ENCODE measurements at places on chromosomes 4 and X.

DNA sequence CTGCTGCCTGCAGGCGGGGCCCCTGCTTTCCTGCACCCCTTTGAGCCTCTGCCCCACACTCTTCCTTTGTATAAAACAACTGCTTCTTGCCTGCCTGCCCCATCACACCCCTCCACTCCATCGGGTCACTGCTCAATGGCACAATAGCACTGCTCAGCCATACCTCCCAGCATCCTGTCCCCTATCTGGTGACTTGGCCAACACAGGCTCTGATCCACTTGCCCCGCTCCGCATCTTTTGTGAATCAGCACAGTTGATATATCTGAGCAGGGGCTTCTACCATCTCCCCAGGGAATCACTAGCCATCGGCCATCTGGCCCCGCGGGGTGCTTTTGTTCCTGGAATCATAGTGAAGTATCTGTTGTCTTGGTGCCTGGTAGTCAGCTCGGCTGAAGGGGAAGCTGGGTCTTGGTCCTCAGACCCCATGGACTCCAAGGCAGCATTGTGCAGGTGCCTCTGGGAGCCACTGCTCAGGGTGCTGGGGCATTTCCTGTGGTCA, 45.3 kb downstream of the MAP7D3 start:
- H3K27me3 ChIP-seq = no peaks in the 10 kb centered on the region
- peaks cover 39% of the 10 kb centered on the region for H3K4me1 ChIP-seq
- peaks cover 22% of the 10 kb centered on the region for H3K36me3 ChIP-seq
- no peak for DNase-seq

- no peak for DNase-seq
- no peaks in the 10 kb centered on the region for H3K4me1 ChIP-seq
- no peak overlapping the region for H3K4me3 ChIP-seq
- no peaks in the 10 kb centered on the region for H3K36me3 ChIP-seq
Observed at GRCh38 chr4:8891646-8892555, 20.3 kb upstream of the HMX1 start.

- H3K27ac ChIP-seq = no peak overlapping the region
- H3K4me3 ChIP-seq = no peak overlapping the region
- H3K4me1 ChIP-seq = no peaks in the 10 kb centered on the region
- no peaks in the 10 kb centered on the region for H3K36me3 ChIP-seq
Observed at GRCh38 chr4:5996641-5997040, 21.6 kb downstream of the C4orf50 start.

GRCh38 chrX:14420841-14421240, 108.5 kb upstream of the GLRA2 start:
- H3K4me3 ChIP-seq = no peak overlapping the region
- no peaks in the 10 kb centered on the region for H3K27me3 ChIP-seq

DNA sequence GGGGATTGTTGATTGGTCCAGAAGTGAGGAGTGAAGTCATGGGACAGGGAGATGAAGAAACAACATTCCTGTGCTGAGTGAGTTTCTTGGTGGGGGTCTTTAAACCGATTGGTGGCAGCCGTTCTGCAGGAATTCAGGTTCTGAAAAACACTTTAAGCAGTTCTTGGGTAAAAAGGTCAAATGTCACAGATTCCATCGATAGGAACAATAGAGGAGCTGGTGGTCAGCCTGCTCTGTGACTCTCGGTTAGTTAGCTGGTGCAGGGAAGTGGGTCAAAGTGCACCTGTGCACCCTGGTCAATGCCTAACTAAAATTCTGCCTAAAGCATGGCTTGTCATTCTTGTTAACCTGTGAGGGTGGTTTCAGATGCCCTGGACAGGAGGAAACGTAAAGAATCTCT, 34.6 kb upstream of the MGST2 start:
- H3K27me3 ChIP-seq = no peaks in the 10 kb centered on the region
- no peak for DNase-seq
- no peaks in the 10 kb centered on the region for H3K36me3 ChIP-seq
- no peak overlapping the region for H3K27ac ChIP-seq
- H3K4me3 ChIP-seq = no peak overlapping the region

DNA sequence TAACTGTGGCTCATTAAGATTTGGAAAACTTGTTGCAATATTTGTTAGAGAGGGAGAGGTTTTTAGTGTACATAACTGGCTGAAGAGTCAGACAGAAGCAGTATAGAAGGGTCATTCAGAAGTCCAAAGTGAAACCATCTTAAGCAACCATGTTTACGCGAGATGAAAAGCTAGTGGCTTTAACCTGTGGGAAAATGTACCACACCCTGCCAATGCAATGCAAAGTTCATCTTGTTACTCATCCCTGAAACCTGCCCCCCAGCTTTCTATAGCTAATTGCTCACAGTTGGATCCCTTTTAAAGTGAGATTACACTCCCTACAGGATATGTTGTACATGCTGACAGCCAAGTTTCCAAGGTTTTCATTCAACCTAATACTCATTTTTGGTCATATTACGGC, 96.7 kb upstream of the RAPGEF2 start:
- no peak overlapping the region for H3K4me3 ChIP-seq
- DNase-seq = no peak
- no peaks in the 10 kb centered on the region for H3K4me1 ChIP-seq
- no peaks in the 10 kb centered on the region for H3K27me3 ChIP-seq
- H3K27ac ChIP-seq = no peak overlapping the region
- no peaks in the 10 kb centered on the region for H3K36me3 ChIP-seq

DNA sequence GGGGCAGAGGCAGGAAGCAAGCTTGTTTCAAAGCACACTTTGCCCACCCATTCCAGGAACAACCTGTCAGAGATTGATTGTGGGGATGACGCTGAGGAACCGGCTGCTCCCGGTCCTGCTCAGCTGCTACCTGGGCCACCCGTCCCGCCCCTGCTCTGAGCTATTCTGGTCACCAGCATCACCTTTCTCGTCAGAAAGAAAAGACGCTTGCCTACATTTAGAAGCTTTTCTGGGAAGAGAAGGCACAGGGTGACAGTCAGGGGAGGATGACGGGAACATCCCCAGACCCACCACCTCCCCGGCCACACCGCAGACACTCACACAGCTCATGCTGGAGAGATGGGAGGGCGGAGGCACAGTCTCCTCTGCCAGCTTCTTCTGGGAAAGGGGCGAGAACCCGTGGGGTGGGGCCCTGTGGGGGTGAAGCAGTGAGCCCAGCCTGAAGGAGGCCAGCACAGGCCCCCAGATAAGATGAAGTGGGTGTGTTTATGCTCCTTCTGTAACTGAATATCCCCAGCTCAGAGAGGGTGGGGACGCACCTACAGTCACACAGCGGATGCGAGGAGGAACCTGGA, 81.8 kb downstream of the CPZ start:
- H3K36me3 ChIP-seq = no peaks in the 10 kb centered on the region
- H3K27ac ChIP-seq = no peak overlapping the region
- H3K4me3 ChIP-seq = no peak overlapping the region
- no peak for DNase-seq
- H3K27me3 ChIP-seq = no peaks in the 10 kb centered on the region
- no peaks in the 10 kb centered on the region for H3K4me1 ChIP-seq

DNA sequence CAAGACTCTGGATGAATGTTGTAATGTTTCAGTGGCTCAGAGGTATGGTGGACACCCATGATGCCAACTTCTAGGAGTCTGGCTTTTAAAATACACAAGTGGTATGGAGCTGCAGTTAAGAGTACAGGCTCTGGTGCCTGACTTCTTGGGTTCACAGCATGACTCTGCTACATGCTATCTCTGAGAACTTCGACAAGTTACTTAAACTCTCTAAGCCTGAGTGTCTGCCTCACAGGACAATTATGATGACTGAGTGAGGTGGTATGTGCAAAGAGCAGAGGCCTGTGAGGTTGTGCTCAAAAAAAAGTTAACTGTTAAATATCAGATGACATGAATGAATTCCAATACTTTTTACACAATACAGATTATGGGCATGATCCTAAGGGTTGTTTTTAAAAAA, 90.9 kb upstream of the SRD5A3 start:
- no peaks in the 10 kb centered on the region for H3K27me3 ChIP-seq
- H3K4me1 ChIP-seq = no peaks in the 10 kb centered on the region
- no peak overlapping the region for H3K4me3 ChIP-seq
- H3K27ac ChIP-seq = no peak overlapping the region
- no peak for DNase-seq
- H3K36me3 ChIP-seq = no peaks in the 10 kb centered on the region
